ENCODE measurements at places on chromosomes 7 and 10.

GRCh38 chr10:66784770-66785169, 141.1 kb upstream of the LRRTM3 start:
- DNase-seq = no peak

DNA sequence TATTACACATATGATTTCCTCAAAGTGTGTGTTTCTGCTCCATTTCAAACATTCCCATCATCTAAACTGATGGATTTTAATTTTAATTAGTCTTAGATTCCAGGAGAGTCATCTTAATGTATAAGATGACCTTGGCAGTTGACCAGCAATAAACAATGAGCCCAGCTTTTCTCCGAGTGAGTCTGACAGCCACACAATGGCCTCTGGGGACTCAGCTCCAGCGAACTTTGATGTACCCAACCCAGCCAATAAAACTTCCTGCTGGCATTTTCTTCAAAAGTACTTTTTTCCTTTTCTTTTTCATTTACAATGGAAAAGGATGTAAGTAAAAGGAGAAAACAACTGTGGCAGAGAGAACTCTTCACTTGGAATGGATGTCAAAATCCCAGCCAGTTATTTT, 139.1 kb upstream of the CTBP2 start:
- no peak for DNase-seq

DNA sequence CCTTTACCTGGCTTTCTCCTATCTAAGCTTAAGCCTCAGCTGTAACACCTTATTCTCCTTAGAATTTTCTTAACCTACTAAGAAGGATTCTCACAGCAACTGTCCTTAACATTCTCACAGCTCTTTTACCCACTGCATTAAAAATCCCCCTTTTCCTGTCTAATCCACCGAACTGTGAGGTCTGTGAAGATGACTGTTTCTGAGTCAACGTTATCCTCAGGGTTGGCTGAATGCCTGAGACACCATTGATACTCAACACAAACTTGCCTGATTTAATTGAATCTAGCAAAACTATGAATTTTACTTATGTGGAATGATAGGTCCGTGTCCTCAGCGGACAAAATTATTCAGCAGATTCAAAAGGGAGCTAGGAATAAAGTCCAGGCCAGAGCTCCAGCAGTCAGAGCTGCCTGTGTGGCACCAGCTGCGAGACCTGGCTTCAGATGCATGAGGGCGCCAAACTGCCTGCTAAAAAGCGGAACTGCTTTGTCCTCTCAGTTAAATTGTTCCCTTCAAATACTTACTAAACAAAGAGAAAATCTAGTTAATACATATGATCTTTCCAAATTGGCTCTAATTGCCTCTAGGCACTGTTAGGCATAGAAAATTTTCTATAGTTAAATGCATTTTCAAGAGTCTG, 33.4 kb upstream of the VWDE start:
- DNase-seq = no peak

DNA sequence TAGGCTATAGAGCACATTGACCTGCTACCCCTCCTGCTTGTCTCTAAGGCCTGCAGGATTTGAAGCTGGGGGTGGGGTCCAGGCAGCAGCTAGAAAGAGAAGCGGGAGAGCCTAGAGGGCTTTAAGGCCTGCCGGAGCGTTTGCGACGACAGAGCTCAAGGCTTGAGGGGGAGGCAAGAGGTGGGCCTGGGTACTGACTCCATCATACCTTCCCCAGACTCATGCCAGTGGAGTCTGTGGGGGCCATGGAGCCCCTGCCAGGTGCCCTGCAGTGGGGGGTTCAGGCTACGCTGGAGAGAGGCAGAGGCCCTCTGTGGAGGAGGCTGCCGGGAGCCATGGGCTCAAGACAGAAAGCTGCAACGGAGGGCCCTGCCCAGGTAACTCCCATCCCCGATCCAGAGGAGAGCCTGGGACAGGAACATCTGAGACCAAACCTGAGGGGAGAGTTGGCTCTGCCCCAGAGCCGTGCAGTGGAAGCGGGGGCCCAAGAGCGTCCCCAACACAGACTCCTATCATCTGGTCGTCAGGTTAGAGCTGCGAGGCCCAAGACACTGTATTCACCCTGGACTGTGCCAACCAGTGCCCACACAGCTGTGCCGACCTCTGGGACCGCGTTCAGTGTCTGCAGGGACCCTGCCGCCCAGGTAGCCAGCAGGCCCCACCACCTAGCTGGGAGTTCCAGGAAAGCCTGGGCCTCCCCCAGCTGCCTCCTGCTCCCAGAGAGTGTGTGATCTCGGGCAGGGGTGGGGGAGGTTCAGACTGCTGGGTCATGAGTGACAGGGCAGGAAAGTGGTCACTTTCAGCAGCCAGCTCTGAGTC, 13.2 kb upstream of the ZNF862 start:
- no peak for DNase-seq

DNA sequence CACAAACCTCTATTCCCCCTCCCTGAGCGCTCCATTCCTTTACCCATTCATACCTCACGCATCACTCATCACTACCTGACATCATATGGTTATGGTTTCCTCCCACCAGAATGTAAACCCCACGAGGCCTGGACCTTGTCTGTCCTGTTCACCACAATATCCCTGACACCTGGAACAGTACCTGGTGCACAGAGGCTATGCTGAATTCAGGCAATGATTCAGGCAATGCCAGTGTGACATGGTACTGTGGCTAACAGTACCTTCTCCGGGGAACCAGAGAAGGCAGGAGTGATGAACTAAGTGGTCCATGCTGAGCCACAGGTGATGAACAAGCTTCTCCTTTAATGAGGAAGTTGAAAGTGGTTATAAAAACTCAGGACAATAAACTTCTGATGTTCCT, 202.5 kb upstream of the PLXNA4 start:
- DNase-seq = no peak

Measured in HTR-8/SVneo (cell line).